ENCODE measurements at places on chromosomes 11 and 22. TPM values are rescaled to one million over a fixed set of nuclear protein-coding genes. Genes with fewer than 3 reads are reported as not detected.

Gene OR52A1
- total RNA-seq = not detected

Gene LRRC51
- total RNA-seq = 2.6 TPM

Gene GAL3ST1
- 0.13 TPM for total RNA-seq

Gene VPS37C
- 8.7 TPM for total RNA-seq

Gene NCF4
- total RNA-seq = not detected

Gene SEPTIN3
- total RNA-seq = under 0.01 TPM

Gene PGA5
- total RNA-seq = not detected

Gene GRM5
- under 0.01 TPM for total RNA-seq

Gene DGCR6
- 7.9 TPM for total RNA-seq

Gene SHISA8
- not detected for total RNA-seq
